ENCODE measurements at places on chromosomes 5 and 9. TPM values are rescaled to one million over a fixed set of nuclear protein-coding genes. Genes with fewer than 3 reads are reported as not detected.

DNA sequence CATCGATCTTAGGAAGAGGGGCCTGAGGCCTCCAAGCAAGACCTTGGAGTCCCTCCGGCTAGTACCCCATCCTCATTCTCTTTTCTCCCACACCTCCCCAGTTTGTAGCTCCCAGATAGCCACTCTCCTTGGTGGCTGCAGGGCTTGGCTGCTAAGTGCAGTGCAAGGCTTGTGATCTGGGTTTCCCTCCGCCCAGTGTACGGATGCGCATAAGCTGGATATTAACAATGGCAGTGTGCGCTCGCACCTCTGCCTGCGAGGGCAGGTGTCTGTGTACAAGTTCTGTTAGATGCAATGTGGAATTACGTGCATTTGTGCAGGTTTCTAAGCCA, 71.0 kb upstream of the TBCA start:
- H3K27ac ChIP-seq = no peak overlapping the region
- H3K4me3 ChIP-seq = no peak overlapping the region
- H3K36me3 ChIP-seq = no peaks in the 10 kb centered on the region
- no peaks in the 10 kb centered on the region for H3K4me1 ChIP-seq
- no peak for DNase-seq

GRCh38 chr5:139361835-139362429, 20.3 kb downstream of the PAIP2 start:
- no peaks in the 10 kb centered on the region for H3K27me3 ChIP-seq
- no peak overlapping the region for H3K4me3 ChIP-seq
- no peak for DNase-seq
- peaks cover 53% of the 10 kb centered on the region for H3K36me3 ChIP-seq
- H3K4me1 ChIP-seq = no peaks in the 10 kb centered on the region

- H3K27me3 ChIP-seq = no peaks in the 10 kb centered on the region
- no peaks in the 10 kb centered on the region for H3K36me3 ChIP-seq
- no peak for DNase-seq
- H3K27ac ChIP-seq = no peak overlapping the region
Observed at GRCh38 chr5:66406761-66407336, 189.3 kb upstream of the MAST4 start.

The IL11RA gene
- total RNA-seq = 4.3 TPM

DNA sequence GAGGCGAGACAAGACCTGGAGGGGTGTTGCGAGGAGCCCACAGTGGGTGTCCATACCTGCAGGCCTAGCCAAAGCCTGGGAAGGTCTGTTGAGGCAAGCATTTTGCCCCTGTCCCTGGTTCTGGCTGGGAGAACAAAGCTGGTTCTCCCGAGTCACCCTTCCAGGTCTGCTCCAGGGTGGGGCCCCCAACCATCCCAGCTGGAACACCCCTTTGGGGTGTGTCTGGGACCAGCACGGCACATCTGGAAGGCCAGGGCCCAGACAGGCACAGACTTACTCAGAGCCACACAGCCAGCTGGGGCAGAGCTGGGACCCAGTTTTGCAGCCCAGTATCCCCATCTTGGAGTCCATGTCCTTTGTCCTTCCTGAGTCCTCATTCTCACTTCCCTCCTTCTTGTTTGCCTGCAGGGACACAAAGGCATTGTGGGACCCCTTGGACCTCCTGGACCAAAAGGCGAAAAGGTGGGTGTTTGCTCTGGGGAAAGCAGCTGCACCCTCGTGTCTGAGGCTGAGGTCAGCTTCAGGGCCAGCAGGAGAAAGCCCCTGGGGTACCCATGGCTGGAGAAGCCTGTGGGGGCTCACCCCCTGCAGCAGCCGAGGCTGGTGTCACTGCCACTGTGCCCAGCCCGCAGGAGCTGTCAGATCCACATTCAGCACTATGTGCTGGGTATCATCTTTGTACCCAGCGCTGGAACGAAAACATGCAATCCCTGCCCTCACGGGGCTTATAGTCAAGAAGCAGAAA, 38.4 kb upstream of the ORM1 start:
- peaks cover 65% of the 10 kb centered on the region for H3K27me3 ChIP-seq
- DNase-seq = no peak
- H3K4me1 ChIP-seq = peaks cover 4% of the 10 kb centered on the region
- H3K36me3 ChIP-seq = no peaks in the 10 kb centered on the region
- no peak overlapping the region for H3K4me3 ChIP-seq

DNA sequence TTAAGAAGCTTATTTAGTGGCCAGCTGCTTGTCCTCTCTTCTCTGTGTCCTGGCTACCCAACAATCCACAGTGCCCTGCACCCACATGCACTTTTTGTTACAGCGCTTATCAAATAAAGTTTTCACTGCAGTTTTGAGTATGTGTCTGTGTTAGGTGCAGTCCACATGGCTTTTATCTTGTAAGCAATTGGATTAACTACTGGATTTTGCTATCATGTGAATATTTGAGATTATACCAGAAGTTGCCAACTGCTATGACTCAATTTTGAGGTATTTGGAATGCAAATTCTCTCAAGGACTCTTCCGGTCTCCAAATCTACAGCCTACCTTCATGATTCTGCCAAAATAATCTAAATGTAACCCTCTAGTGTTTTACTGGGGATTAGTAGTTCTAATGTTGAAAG, 690.2 kb downstream of the NR2F1-AS1 start:
- no peak for DNase-seq
- H3K4me1 ChIP-seq = no peaks in the 10 kb centered on the region
- no peaks in the 10 kb centered on the region for H3K27me3 ChIP-seq
- H3K27ac ChIP-seq = no peak overlapping the region
- H3K36me3 ChIP-seq = no peaks in the 10 kb centered on the region

DNA sequence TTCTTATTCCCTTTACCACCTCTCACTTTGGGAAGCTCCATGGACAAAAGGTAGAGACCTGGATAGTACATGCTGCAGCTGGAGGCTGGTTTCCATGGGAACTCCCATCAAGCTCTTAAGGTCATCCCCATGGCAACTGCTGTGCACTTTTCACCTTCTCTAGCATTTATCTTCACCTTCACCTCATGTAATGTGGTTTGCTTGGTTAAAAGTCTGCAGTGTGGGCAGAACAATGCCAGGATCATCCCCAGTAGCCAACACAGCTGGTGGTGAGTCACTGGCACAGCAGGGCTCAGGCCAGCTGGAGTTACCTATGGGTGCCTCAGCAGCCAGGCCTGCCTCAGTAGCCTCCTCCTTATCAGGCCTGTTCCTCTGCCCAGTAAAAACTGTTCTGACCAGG, 210.5 kb downstream of the GRIA1 start:
- DNase-seq = no peak
- H3K36me3 ChIP-seq = no peaks in the 10 kb centered on the region
- H3K4me1 ChIP-seq = no peaks in the 10 kb centered on the region
- peaks cover 4% of the 10 kb centered on the region for H3K27me3 ChIP-seq

GRCh38 chr9:6630502-6631206, 14.9 kb downstream of the GLDC start:
- no peaks in the 10 kb centered on the region for H3K4me1 ChIP-seq
- H3K27ac ChIP-seq = no peak overlapping the region
- H3K4me3 ChIP-seq = no peak overlapping the region
- H3K36me3 ChIP-seq = no peaks in the 10 kb centered on the region

The LCN1 gene
- not detected for total RNA-seq

DNA sequence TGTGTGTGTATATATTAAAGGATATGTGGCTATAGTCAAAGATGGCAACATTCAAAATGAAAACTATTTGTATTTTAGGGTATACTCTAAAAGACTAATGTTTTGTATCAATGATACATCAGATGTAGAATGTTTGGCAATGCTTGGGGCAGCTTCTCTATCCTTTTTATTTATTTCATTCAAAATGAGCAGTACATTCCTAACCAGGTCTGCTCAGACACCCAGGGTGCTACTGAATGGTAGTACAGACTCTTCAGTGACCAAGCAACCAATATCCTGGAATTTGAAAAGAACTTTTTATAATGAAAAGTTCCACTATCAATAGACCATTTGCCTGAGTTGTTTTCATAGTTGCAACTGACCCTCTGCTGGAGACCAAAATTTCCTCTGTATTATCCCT, 23.9 kb downstream of the MEGF9 start:
- DNase-seq = no peak
- peaks cover 2% of the 10 kb centered on the region for H3K4me1 ChIP-seq
- H3K36me3 ChIP-seq = no peaks in the 10 kb centered on the region

- H3K27ac ChIP-seq = no peak overlapping the region
- H3K4me3 ChIP-seq = no peak overlapping the region
- H3K36me3 ChIP-seq = no peaks in the 10 kb centered on the region
- peaks cover 16% of the 10 kb centered on the region for H3K4me1 ChIP-seq
Observed at GRCh38 chr5:42582723-42583122, 159.5 kb downstream of the GHR start.

GRCh38 chr5:95940758-95941682, 20.6 kb downstream of the ELL2 start:
- H3K27ac ChIP-seq = no peak overlapping the region
- DNase-seq = peak; percentile 49
- H3K27me3 ChIP-seq = no peaks in the 10 kb centered on the region
- peaks cover 63% of the 10 kb centered on the region for H3K4me1 ChIP-seq
- no peak overlapping the region for H3K4me3 ChIP-seq

DNA sequence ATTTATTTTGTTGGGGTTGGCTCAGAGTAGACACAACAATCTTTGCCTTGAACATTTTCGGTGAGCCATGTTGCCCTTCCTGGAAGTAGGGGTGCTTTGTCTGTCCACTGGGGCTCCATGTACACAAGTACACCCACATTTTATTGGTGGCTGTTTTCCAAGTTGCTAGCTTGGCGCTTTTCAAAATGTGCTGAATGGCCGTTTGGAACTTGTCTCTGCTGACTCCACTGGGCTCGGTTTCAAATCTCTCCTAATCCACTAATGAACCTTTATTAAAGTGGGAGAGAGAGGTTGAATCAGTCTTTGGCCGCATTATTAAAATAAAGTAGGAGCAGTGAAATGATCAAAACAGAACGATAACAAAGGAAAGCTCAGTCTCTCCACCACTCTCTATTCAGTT, 64.6 kb upstream of the TAF11L2 start:
- no peaks in the 10 kb centered on the region for H3K36me3 ChIP-seq
- no peak overlapping the region for H3K4me3 ChIP-seq
- H3K4me1 ChIP-seq = no peaks in the 10 kb centered on the region

GRCh38 chr9:8188723-8189407, 389.3 kb upstream of the DMAC1 start:
- DNase-seq = no peak
- no peaks in the 10 kb centered on the region for H3K4me1 ChIP-seq
- H3K4me3 ChIP-seq = no peak overlapping the region

DNA sequence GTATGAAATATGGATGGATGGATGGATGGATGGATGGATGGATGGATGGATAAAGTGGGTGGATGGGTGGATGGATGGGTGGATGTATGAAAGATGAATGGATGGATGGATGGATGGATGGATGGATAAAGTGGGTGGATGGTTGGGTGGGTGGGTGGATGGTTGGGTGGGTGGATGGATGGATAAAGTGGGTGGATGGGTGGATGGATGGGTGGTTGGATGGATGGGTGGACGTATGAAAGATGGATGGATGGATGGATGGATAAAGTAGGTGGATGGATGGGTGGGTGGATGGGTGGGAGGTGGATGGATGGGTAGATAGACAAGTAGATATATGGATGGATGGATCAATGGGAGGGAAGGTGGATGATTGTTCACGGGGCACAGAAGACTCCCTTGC, 19.0 kb downstream of the UNC5A start:
- H3K4me3 ChIP-seq = no peak overlapping the region
- H3K4me1 ChIP-seq = no peaks in the 10 kb centered on the region
- DNase-seq = no peak
- H3K27me3 ChIP-seq = peaks cover 32% of the 10 kb centered on the region
